ENCODE measurements at places on chromosomes 5 and 9.

DNA sequence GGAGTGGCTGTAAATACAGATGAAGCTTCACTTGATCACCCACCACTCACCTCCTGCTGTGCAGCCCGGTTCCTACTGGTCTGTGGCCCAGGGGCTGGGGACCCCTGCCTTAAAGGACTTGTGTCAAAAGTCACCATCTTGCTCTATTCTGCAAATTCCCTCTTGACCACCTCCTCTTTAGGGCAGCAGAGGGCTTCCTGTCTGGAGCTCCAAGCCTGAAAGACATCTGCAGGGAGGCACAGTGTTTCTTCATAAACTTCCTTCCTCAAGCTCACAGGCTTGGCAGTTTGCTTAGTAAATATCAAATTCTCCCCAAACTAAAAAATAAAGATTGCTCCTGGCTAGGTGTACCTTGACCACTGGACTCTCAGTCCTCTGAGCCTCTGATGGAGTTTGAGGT is 104.4 kb downstream of the FRMD3 start:
- DNase-seq = no peak

DNA sequence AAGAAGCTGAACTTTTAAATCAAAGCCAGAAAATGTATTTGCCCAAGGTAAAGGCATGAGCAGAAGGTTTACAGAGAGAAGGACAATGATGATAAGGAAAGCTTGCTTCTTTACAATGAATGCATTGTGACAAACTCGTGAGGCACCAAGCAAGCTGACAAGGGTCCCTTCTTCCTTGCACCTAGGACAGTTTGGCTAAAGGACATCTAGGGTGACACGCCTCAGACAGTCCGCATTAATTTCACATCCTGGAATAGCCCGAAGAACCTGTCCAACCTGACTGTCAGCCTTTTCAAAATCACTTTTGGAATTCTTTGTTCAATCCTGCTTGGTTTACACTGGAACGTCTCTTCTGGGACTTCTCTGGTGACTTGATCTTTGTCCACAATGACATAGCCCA is 146.4 kb upstream of the MAP3K1 start:
- no peak for DNase-seq

- DNase-seq = no peak
Measured at GRCh38 chr9:137907776-137908175, 30.2 kb downstream of the CACNA1B start.

DNA sequence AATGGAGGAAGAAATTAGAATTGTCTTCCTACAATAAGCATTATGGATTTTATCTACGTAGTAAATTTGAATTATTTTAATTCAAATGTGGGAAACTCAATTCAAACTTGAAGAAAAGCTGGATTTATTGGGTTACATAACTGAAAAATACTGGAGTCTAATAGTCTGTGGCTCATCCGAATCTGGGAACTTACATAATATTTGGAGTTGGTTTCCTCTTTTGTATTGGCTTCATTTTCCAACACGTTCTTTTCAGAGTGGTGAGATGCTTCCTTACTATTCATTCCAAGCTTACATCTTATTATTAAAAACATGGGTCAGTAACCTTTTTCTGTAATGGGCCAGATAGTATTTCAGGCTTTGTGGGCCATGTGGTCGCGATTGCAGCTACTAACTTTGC is 164.8 kb downstream of the ARHGAP26 start:
- DNase-seq = no peak

DNA sequence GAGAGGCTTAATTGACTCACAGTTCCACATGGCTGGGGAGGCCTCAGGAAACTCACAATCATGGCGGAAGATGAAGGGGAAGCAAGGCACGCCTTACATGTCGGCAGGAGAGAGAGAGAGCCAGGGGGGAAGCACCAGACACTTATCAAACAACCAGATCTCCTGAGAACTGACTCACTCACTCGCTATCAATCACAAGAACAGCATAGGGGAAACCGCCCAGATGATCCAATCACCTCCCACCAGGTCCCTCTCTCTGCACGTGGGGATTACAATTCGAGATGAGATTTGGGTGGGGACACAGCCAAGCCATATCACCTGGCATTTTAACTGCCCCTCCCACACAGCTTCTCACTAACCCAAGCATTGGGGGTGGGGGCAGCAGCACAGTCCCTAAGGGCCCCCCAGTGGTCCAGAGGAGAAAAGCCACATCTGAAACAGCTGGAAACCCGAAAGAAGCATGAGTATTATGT is 76.1 kb upstream of the ASS1 start:
- no peak for DNase-seq

GRCh38 chr5:102946971-102947370 is 173.0 kb downstream of the GIN1 start:
- DNase-seq = no peak

GRCh38 chr9:93684806-93685543 is 108.6 kb downstream of the PHF2 start:
- DNase-seq = no peak

DNA sequence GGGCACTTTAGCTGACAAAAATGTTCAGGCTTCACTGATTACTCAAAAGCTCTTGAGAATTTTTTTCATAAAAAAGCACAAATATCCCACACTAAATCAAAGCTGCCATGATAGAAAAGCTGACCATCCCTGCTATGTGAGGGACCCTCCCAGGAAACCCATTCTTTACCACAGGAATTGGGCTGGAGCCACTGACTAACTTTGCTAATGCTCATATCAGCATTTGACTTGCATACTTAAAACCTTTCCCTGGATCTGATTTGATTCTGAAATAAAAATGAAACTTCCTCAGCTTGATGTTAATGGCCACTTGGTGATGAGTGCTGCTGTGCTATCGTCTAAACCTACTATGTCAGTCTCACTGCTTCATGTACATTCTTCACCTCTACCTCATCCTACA is 243.6 kb downstream of the PRELID2 start:
- no peak for DNase-seq

DNA sequence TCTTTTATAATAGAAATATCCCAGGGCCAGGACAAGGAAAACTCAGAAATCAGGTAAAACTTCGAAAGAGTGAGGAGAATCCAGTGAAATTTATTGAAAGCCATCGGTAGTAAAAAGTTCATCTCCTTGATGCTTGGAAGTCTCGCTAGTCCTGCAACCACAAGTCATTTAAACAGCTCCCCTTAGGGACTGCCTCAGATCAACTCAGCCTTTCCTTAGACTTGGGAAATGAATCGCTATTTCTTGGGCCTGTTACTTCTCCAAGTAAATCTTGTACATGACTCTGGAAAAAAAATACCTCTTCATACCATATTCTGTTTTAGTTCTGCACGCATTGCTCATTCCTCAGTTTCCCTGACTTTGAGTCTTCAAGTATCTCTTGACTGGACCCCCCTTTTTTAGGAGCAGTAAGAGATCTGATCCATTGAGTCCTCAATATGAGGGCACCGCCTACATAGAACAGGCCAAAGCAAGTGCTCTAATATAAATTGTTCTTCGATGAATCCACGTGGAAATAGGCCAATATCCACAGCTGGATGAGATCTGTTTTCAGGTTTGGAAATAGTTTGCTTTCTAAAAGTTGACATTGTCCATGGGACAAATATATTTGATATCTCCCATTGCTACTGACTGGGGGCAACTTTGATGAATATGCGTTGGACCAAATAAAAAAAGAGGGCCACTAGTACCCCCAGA is 114.2 kb downstream of the PRDM6 start:
- DNase-seq = no peak

DNA sequence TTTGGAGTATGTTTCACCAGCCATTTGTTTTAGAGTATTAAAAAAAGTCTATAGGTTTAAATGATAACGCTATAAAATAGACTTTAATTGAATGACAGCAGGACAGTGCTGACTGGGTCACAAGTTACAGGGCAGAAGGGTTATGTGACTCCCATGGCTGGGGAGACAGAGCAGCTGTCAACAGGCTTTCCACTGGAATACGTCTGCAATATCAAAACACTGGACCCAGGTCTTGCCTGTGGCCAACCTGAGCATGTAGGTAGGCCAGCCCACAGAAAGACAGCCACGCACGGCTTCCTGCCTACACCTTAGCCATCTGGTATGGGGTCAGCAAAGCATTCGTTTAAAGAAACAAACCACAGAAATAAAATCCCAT is 80.7 kb downstream of the OTULIN start:
- no peak for DNase-seq

- DNase-seq = no peak
Measured at GRCh38 chr9:136355616-136356557, 7.7 kb downstream of the DNLZ start.

GRCh38 chr5:154485096-154485491 is 7.1 kb upstream of the HAND1 start:
- DNase-seq = no peak

DNA sequence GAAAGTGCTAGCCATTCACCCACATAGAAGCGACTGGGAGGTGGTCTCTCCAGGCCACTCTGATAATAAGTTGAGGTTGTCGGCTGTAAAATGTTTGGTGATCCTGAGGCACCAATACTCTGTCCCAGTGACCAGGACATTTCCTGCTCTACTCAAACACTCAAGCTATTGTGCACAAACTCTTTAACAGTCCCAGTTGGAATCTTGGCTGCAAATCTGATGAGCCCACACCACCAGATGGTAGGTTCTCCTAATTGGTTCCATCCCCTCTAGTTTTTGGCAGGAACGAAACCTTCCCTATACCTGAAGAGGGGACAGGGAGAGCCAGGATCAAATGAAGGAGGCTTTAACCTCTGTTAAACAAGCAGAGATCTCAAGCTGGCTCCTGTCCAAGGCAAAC is 14.3 kb downstream of the GRIA1 start:
- DNase-seq = no peak

GRCh38 chr5:16750445-16750844 is 133.6 kb upstream of the RETREG1 start:
- DNase-seq = no peak

DNA sequence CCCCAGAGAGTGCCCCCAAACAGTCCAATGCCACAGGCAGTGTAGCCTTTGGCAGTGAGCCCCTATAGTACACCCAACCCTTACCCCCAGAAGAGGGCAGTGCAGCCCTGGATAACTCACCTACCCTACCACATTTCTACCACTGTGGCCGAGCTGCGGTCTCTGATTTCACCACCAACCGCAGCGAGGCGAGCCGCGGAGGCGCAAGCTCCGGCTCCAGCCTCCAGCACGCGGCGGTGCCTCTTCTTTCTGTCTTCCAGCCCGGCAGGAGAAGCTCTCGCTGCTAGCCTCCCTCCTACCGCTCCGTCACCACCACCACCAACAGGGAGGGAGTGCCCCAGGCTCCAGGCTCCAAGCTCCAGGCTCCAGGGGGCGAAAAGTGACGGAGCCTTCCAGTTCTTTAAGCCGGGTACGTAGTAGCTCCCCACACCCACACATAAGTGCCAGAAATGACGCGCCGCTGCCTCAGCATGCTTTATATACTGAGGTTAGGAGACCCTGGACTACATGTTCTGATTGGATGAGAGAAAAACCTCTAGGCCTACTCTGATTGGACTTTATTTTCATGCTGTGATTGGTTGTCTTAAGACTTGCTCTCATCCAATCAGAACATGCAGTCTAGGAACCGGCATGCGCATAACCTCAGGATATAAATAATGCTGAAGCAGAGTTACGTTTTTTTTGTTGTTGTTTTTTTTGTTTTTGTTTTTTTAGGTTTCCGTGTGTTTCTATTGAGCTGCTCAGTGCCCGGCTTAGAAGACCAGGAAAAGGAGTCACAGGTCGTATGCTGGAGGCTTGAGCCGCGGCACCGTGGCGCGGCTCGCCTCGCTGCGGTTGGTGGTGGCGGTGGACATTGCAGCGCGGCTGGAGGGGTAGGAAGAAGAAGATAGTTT is at the start of gene PCAT7:
Gene PCAT7, plus strand, starts transcription at position 645 of the 893 bp plus-strand sequence.
- DNase-seq = no peak

GRCh38 chr5:178624631-178625546 is 2.0 kb downstream of the CLK4 start:
- no peak for DNase-seq

DNA sequence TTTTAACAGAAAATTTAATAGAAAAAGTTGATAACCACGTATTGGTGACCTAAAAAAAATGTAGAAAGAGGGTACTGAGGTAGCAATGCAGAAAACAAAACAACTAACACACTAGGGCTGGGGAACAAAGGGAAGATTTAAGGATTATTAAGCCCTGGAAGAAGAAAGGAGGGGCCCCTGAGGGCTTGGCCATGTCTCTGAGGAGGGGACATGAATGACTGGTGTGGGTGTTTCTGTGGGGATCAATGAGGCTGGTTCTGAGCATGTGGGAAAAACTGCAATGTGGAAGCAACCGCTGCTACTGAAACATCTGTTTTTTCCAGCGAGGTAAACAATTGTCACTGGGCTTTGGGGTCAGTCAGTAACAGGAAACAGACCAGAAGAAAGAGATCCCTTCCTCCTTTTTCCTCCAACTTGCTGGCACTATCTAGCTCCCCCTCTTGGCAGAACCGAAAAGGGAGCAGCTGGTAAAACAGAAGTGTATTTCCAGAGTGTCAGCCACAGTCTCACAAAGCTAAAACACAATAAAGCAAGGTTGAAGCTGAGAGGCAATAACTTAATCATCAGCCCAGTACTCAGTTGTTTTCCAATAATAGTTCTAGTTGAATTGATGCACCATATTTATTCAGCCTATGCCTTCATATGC is 48.3 kb downstream of the ATPSCKMT start:
- no peak for DNase-seq

DNA sequence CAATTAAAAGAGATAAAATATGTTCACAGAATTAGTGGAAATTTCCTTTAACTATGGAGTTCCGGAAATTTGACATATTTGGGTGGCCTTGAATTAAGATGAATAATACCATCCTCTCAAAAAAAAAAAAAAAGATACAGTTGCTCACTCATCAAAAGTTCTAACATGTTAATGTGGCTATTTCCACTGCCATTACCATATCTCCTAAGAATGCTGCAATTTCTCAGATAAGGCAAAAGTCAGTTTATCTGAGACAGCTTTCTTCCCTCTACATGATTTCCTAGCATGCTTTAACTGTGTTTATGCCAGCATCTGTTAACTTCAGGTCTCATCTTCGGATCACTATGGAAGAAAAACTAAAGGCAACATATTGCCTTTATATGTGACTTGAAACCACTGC is 2.6 kb downstream of the FASTKD3 start:
- no peak for DNase-seq

DNA sequence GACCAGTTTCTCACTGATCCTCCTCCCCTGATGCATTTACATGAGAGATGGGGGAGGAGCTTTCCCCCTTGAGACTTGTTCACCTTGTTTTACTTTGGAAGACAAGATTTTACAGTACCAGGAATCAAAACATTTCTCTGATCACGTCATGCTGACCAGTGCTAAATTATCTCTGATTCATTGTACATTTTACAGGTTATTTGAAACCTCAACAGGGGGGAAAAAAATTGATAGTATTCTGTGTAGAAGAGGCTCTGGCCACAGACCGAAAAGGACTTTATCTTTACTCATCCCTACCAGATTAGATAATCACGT is 133.9 kb downstream of the GRIA1 start:
- DNase-seq = no peak

DNA sequence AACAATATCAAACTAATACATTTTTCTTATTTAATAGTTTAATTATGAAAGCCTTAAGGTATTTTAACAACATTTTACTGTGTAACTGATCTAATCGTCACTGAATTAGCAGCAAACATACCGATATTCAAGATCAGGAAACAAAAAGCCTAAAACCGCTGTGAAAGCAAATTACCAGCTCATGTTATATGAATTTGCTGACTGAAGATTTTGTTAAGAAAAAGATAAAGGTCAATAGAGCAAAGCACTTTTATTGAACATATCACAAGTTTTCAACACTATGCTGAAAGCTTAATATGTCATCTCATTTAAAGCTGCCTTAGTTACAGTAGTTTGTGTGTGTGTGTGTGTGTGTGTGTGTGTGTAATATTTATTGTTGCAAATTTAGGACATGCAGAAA is 1634.9 kb upstream of the NUDT12 start:
- DNase-seq = no peak
